ENCODE measurements at places on chromosomes 3 and 15. TPM values are rescaled to one million over a fixed set of nuclear protein-coding genes. Genes with fewer than 3 reads are reported as not detected.

GRCh38 chr3:36124118-36124796 is 256.0 kb upstream of the STAC start:
- H3K4me1 ChIP-seq: no peaks in the 10 kb centered on the region
- H3K4me3 ChIP-seq: no peak overlapping the region
- DNase-seq: no peak
- no peak overlapping the region for H3K27ac ChIP-seq

GRCh38 chr3:111989061-111989678 is 9.6 kb upstream of the TAGLN3 start:
- no peaks in the 10 kb centered on the region for H3K27me3 ChIP-seq
- no peak overlapping the region for H3K27ac ChIP-seq
- no peak for DNase-seq

GRCh38 chr3:33980252-33980651 is 181.8 kb downstream of the PDCD6IP start:
- no peak overlapping the region for H3K27ac ChIP-seq
- H3K4me1 ChIP-seq: no peaks in the 10 kb centered on the region
- no peak overlapping the region for H3K4me3 ChIP-seq
- no peak for DNase-seq

DNA sequence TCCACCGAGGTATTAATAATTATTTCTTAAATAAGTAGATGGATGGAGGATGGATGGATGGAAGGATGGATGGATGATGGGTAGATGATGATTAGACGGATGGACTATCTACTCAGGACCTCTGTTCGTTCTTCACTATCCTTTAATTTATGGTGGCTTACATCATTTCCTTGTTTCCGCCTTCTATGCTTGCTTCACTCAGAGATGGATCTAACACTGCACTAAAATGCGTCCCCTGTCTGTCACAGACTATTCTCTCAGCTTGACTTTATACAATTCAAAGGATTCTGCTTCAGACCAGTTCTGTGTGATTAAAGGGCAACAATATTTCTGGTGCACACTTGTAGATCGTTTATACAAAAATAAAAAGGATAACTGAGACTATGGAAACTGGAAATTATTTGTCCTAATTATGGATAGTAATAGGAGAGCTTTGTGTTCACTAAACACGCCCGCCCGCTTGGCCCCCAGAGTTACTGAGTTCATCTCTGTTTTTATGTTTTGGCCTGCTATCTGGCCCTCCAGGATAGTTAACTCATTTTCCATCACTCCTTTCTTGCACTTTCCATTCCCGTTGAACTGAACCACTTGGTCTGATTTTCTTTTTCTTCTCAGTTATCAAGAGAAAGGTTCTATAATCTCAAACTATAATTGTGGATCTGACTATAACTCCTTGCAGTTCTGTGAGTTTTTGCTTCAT is 41.4 kb upstream of the CA12 start:
- H3K27ac ChIP-seq: no peak overlapping the region
- H3K27me3 ChIP-seq: no peaks in the 10 kb centered on the region
- H3K4me1 ChIP-seq: no peaks in the 10 kb centered on the region
- H3K36me3 ChIP-seq: no peaks in the 10 kb centered on the region
- DNase-seq: no peak
- H3K4me3 ChIP-seq: no peak overlapping the region

- H3K36me3 ChIP-seq: peaks cover 1% of the 10 kb centered on the region
- no peak overlapping the region for H3K4me3 ChIP-seq
- peaks cover 46% of the 10 kb centered on the region for H3K4me1 ChIP-seq
- H3K27me3 ChIP-seq: no peaks in the 10 kb centered on the region
- no peak for DNase-seq
Observed at GRCh38 chr3:111691293-111691909, 96.3 kb upstream of the ZBED2 start.

DNA sequence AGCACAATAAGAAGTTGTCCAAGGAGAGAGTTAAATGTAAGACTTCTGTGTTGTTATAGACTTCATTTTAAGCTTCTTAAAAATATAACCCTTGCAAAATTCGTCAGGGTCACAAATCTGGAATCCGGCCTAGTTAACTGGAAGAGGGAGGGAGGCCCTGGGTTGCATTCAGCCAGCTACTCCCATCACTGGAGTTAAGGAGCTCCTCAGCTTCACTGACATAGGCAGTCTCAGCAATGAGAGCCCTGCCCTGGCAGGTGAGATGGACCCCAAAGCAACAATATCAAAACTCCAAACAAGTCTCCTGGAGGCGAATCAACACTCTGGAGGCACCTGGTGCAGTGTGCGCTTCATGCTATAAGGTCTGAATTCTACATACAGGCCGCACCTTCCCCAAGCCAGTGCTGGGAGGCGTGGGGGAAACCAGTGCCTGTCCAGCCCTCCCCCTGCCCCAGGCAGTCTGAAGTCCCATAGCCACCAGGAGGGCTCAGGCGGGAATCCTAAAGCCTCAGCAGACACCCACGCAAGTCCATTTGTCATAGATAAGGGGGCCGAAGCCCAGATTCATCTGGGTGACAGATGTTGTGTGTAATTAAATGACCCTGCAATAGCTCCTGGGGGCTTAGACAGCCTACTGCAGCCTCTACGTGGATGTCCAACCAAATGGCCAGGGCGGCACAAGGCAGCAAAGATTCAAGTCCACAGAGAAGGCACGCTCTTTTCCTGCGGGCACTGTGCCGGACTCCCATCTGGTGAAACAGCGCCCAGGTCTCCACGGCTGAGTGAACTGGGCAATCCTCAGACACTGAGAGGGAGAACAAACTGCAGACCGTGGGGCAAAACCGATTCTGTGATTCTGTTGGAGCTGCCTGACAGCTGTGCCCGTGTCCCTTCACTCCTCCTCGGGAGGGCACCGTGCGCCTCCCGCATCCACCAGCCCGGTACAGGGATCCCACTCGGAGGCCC is 64.9 kb downstream of the ATP10A start:
- peaks cover 2% of the 10 kb centered on the region for H3K36me3 ChIP-seq
- no peaks in the 10 kb centered on the region for H3K27me3 ChIP-seq
- H3K4me1 ChIP-seq: peaks cover 47% of the 10 kb centered on the region
- peak overlapping the region; percentile 15 for H3K4me3 ChIP-seq
- H3K27ac ChIP-seq: peak overlapping the region; percentile 55

DNA sequence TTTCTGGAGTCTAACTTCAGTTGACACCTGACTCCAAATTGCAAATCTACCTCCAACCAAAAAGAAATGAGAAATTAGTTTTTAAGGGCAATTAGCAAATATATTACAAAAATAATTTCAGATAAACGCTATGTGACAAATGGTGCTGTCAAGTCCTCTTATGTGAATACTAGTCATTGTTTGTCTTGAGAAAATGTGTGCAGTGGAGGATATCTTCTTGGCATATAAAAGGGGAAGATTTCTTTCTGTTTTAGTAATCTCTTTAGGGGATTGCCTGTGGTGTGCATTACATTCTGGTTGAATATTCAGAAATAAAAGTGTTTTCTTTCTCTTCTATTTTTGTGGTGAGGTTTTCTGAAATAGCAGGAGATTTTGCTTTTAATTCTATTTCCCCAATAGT is 3.0 kb upstream of the GCSAM start:
- H3K27ac ChIP-seq: no peak overlapping the region
- peaks cover 2% of the 10 kb centered on the region for H3K36me3 ChIP-seq
- H3K27me3 ChIP-seq: no peaks in the 10 kb centered on the region
- no peak overlapping the region for H3K4me3 ChIP-seq

DNA sequence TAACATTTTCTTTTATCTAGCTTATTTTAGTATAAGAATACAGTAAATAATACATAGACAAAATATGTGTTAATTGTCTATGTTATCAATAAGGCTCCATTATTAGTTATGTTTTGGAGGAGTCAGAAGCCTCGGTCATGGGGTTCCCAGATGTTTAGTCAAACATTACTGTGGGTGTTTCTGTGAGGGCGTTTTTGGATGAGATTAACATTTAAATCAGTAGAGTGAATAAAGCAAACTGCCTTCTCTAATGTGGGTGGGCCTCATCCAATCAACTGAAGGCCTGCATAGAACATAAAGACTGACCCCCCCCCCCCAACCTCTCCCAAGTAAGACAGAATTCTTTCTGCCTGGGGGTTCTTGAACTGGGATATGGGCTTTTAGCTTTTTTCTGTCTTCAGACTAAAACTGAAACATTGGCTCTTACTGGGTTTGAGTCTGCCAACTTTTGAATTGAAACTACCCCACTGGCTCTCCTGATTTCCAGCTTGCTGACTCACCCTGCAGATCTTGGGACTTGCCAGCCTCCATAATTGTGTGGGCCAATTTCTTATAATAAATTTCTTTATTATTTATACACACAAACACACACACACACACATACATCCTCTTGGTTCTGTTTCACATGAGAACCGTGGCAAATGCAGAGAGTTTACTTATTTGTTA is 192.0 kb downstream of the TPRG1 start:
- H3K36me3 ChIP-seq: no peaks in the 10 kb centered on the region
- no peak overlapping the region for H3K27ac ChIP-seq
- no peaks in the 10 kb centered on the region for H3K27me3 ChIP-seq

GRCh38 chr15:101526890-101527289 is 37.4 kb upstream of the PCSK6 start:
- H3K4me1 ChIP-seq: no peaks in the 10 kb centered on the region
- no peaks in the 10 kb centered on the region for H3K36me3 ChIP-seq
- H3K27ac ChIP-seq: no peak overlapping the region
- DNase-seq: no peak
- H3K4me3 ChIP-seq: no peak overlapping the region

- no peaks in the 10 kb centered on the region for H3K36me3 ChIP-seq
- H3K27ac ChIP-seq: peak overlapping the region; percentile 63
- DNase-seq: peak; percentile 20
- H3K4me1 ChIP-seq: peaks cover 13% of the 10 kb centered on the region
- H3K27me3 ChIP-seq: peaks cover 19% of the 10 kb centered on the region
Observed at GRCh38 chr3:150975086-150975991, 2.8 kb upstream of the CLRN1 start.

DNA sequence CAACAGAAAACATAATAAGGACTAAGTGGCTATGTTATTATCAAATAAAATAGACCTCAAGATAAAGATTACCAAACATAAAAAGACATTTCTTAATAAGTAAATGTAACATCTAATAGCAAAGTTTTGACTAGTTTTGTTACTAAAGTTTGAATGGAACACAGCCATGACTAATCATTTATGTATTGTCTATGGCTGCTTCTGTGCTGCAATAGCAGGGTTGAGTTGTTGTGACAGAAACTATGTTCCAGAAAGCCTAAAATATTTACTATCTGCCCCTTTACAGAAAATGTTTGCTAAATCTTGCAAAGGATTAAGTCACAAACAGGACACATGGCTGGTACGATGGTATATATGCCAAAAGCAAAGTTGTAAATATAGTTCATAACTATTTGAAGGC is 37.9 kb upstream of the MYH15 start:
- no peak overlapping the region for H3K4me3 ChIP-seq
- H3K36me3 ChIP-seq: peaks cover 41% of the 10 kb centered on the region
- H3K27me3 ChIP-seq: no peaks in the 10 kb centered on the region
- H3K4me1 ChIP-seq: peaks cover 13% of the 10 kb centered on the region
- no peak for DNase-seq

GRCh38 chr15:73952913-73953750 is 26.9 kb downstream of the LOXL1 start:
- no peaks in the 10 kb centered on the region for H3K27me3 ChIP-seq
- H3K27ac ChIP-seq: no peak overlapping the region
- no peak for DNase-seq
- H3K36me3 ChIP-seq: no peaks in the 10 kb centered on the region

GRCh38 chr3:128196647-128197046 is 43.4 kb downstream of the EEFSEC start:
- DNase-seq: no peak
- H3K4me3 ChIP-seq: no peak overlapping the region
- peaks cover 8% of the 10 kb centered on the region for H3K36me3 ChIP-seq
- H3K4me1 ChIP-seq: peaks cover 15% of the 10 kb centered on the region
- no peak overlapping the region for H3K27ac ChIP-seq

- peaks cover 2% of the 10 kb centered on the region for H3K27me3 ChIP-seq
- no peaks in the 10 kb centered on the region for H3K4me1 ChIP-seq
- DNase-seq: no peak
- peaks cover 2% of the 10 kb centered on the region for H3K36me3 ChIP-seq
Observed at GRCh38 chr3:109117939-109118338, at the start of gene MORC1. Gene MORC1 (minus strand): TSS chr3:109118134. CDS start chr3:109118059, 75 bp downstream.

DNA sequence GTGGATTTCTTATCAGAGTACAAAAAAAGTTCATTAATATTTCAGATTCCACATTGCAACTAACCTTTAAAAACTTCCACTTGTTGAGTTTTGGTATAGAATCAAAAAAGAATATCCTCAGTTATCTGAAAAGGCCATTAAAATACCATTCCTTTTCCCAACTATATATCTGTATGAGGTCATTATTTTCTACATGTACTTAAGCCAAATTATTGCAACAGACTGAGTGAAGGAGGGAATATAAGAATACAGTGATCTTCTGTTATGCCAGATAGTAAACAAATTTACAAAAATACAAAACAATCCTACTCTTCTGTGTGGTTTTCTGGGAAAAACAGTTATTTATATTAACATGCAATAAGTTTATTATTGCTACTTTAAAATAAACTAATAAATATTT is 5.7 kb upstream of the GANC start:
- no peak for DNase-seq
- H3K36me3 ChIP-seq: peaks cover 42% of the 10 kb centered on the region
- no peaks in the 10 kb centered on the region for H3K27me3 ChIP-seq
- no peak overlapping the region for H3K27ac ChIP-seq
- H3K4me3 ChIP-seq: no peak overlapping the region

- H3K27ac ChIP-seq: peak within 1 kb of the TSS; percentile 88
- peaks cover 27% of the 10 kb centered on the region for H3K36me3 ChIP-seq
- H3K4me3 ChIP-seq: peak within 1 kb of the TSS; percentile 88
- H3K4me1 ChIP-seq: peaks cover 13% of the 10 kb centered on the region
Observed at GRCh38 chr3:44554626-44555592, at the start of gene ZKSCAN7. Gene ZKSCAN7 (plus strand): TSS chr3:44555193. CDS start chr3:44557048, 1,855 bp downstream.

DNA sequence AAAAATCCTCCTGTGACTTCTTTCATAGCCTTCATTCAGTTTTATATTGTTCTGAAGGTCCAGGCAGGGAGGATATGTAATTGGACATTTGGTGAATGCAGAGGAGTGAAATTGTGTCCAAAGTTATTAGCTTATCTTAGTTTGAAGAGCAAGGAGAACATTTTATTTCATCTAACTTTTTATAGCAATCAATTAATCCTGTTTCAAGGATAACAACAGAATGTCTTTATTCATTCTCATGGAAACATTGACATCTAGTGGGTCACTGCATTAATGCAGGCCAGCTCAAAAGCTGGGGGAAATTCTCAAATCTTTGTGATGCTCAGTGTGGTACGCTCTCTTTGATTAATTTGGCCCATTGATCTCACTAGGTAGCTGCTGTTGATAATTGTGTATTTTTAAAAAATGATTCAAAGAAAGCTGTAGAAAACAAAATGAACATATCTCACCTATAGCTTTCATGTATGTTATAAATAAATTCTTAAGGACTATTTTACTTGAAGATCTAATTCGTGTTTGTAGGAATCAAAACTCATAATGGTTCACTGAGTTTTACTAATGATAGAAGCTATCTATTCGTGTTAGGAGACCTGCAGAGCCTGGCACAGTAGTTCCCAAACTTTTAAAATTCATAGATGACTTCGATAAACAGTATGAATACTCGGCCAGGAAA is 150.8 kb upstream of the KCNMB2 start:
- no peaks in the 10 kb centered on the region for H3K36me3 ChIP-seq
- no peaks in the 10 kb centered on the region for H3K4me1 ChIP-seq
- peak; percentile 13 for DNase-seq
- no peak overlapping the region for H3K4me3 ChIP-seq
- H3K27ac ChIP-seq: no peak overlapping the region
- peaks cover 9% of the 10 kb centered on the region for H3K27me3 ChIP-seq

Gene ZNF662
- total RNA-seq: 1.3 TPM

Gene TRH
- total RNA-seq: not detected

Gene ANKUB1
- not detected for total RNA-seq

Gene DNAJA4
- 41.5 TPM for total RNA-seq

Gene PLAAT1
- total RNA-seq: not detected

Gene ANKRD34C
- total RNA-seq: not detected

Gene FBXL2
- total RNA-seq: 0.07 TPM
